ENCODE measurements at places on chromosomes 7 and 10.

GRCh38 chr7:70426249-70426880, 705.6 kb upstream of the GALNT17 start:
- DNase-seq: no peak

- no peak for DNase-seq
These were observed 238.5 kb upstream of the MAGI2 start for GRCh38 chr7:79692015-79692414.

DNA sequence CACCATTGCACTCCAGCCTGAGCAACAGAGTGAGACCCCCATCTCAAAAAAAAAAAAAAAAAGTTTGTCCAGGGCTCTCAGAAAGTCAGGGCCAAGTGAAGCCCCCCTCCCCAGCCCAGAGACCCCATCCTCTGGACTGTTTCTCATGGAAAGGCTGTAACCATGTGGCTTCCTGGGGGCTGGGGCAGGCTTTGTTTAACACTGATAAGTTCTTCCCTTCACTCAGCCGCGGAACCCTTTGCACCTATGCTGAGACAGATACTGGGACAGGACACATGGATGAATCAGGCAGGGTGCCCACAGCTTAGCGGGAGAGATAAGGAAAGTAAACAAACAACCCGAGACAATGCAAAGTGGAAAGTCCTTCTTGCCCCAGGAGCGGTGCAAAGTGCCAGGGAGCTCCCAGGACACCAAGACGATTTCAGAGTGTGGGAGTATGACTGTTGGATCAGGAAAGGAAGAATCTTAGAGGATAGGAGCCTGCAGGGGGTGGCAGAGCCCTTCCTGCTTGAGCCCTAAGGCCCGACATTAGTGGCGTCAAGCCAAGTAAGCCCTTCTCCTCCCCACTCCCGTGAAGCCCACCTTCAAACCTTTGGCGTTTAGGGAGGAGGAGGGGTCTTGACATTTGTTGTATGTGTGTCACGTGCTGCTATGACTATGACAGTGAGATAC, 11.6 kb downstream of the MLXIPL start:
- DNase-seq: no peak

DNA sequence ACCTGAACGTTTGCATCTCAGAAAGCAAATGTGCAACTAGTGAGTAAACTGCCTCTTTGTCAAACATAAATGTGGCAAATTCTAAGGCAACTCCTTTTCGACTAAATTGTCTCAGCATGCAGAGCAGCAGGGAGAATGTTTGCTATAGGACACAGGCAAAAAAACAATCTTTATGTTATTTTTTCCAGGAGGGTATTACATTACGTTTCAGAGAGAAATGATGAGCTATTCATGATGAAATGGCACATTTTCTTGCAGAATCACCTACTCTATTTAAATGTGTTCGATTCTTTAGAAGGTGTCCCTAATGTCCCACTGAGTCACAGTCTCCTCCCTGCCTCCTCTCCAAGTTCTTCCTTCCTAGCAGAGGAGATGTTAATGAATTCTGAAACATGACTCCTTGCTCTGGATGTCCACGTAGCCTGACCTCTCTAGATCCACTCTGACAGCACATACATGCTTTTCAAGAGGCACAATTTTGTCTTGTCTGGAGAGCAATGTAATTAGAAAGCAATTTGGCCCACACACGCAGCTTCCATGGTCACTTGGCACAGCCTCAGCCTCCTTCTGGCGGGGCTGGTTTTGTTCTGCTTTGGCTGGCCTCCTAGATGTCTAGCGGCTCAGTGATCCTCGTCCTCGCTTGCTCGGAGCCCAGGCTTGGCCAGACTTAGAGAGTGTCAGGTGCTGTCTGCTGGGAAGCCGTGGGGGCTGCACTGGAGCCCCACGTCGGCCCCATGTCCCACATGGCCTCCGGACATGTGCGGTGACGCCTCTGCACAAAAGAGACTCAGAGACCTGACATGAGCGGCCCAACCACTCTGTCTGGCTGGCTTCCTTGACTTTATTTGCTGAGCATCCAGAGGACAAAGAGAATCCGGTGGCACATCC, 125.7 kb upstream of the ZNF438 start:
- no peak for DNase-seq

GRCh38 chr10:23351926-23352519, 7.4 kb upstream of the C10orf67 start:
- DNase-seq: no peak

GRCh38 chr10:77546042-77546441, 91.6 kb downstream of the KCNMA1 start:
- DNase-seq: no peak

DNA sequence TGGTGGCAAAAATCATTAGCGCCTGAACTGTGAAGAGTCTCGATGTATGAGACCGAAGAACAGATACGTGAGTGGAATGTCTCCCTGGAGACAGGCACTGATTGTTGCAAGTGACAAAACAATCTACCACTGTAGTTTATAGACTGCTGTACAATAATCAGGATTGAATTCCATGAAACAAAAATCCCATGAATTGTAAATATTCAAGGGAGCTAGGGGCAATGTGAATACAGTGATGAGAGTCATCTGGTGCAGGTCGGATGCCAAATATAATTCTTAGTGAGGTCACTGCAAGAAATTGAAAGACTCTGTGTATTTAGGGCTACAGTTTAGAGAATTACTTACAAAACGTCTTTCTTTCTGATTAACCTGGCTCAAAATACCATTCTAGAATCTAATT, 594.4 kb upstream of the VSTM2A start:
- no peak for DNase-seq

DNA sequence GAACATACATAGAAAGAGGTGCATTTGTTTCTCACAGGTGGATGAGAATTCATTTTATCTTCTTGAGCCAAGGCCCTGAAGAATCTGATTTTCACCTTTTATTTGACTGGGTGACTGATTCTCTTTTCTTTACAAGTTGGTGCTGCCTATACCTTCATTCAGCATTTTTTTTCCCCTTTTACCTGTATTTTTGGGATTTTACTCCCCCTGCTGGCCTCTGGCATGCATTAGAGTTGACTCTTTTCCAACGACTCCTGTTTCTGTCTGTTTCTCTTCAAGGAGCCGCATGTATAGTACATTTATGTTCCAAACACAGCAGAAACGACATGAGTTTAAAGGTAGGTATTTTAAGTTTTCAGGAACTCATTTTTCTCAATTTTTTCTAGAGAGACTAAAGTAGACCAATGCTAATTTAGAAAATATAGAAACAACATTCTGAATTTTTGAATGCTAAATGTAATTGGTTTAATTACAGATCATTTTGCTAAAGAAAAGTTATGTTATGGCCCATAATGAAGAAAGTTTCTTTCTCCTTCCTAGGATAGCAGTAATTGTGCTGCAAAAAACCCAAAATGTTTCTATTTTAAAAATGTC, 149.8 kb upstream of the HDAC9 start:
- no peak for DNase-seq
